Inflammatory macrophage (primary cell): ENCODE measurements at places on chromosomes 16 and 17.

GRCh38 chr17:27663936-27664605, 33.1 kb downstream of the LGALS9 start:
- no peak for DNase-seq

- no peak for DNase-seq
These were observed 15.8 kb downstream of the CYB5B start for GRCh38 chr16:69440250-69440649.

DNA sequence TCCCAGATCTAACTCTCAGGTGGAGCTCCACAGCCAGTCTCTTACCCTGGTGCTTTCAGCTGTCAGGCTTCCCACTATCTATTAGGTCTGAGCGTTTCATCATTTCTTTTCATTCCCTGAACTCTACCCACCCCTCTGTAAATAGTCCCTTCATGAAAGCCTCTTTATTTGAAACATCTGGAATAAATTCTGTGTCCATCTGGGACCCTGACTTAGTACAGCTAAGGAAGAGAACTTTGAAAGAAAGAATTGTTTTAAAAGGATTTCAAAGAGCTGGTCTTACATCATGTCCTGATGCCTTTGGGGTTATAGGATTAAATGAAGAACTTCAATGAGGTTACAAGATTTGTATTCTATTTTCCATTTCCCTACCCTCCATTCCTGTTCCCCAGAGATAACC, 388.5 kb upstream of the CA10 start:
- DNase-seq = no peak

- no peak for DNase-seq
These were observed 113.7 kb downstream of the IRX5 start for GRCh38 chr16:55044201-55044975.

DNA sequence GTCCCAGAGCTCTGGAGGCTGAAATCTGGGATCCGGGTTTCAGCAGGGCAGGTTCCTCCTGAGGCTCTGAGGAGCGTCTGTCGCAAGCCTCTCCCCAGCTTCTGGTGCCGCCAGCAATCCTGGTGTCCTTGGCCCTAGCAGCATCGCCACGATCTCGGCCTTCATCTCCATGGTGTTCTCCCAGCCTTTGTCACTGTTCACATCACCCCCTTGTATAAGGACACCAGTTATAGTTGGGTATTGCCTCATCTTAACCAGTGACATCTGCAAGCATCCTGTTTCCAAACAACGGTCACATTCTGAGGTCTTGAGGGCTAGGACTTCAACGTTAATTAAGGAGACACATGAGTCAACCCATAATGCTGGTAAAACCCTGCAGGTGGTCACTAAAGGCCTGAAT, 2.8 kb upstream of the PPP1R27 start:
- peak; percentile 93 for DNase-seq

DNA sequence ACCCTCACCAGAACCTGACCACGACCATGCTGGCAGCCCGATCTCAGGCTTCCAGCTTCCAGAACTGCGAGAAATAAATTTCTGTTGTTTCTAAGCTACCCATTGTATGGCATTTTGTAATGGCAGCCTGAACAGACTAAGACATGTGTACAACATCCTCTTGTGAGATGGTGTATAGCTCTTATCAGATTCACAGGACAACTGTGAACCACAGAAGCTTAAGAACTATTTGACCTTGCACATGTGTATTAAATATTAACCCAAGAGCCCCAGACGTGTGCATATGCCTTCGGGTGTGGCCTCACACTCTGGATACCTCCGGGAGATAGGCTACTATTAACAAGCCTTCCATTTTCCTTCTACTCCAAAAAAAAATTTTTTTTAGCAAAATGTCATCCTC, 248.9 kb downstream of the SLC39A11 start:
- no peak for DNase-seq

GRCh38 chr17:57948555-57949420, 6.4 kb downstream of the CUEDC1 start:
- peak; percentile 69 for DNase-seq

GRCh38 chr16:65125322-65125721, 3.5 kb upstream of the CDH11 start:
- no peak for DNase-seq

DNA sequence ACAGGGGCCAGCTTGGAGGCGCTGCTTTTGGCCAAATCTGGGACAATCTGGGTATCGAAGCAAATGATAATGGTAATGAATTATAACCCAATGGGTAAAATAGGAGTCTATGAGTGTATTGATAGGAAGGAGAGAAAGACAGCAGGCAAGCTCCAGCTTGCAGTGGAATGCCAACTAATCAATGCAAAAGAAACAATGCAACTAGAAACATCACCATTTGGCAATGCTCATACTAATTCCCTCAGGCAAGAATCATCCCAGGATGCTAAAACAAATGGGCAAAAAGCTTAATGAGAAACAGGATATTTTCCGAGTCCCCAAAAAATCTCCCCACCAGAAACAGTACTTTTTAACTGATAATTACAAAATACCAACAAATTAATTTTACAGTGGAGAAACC, 64.7 kb downstream of the ADCY9 start:
- no peak for DNase-seq

DNA sequence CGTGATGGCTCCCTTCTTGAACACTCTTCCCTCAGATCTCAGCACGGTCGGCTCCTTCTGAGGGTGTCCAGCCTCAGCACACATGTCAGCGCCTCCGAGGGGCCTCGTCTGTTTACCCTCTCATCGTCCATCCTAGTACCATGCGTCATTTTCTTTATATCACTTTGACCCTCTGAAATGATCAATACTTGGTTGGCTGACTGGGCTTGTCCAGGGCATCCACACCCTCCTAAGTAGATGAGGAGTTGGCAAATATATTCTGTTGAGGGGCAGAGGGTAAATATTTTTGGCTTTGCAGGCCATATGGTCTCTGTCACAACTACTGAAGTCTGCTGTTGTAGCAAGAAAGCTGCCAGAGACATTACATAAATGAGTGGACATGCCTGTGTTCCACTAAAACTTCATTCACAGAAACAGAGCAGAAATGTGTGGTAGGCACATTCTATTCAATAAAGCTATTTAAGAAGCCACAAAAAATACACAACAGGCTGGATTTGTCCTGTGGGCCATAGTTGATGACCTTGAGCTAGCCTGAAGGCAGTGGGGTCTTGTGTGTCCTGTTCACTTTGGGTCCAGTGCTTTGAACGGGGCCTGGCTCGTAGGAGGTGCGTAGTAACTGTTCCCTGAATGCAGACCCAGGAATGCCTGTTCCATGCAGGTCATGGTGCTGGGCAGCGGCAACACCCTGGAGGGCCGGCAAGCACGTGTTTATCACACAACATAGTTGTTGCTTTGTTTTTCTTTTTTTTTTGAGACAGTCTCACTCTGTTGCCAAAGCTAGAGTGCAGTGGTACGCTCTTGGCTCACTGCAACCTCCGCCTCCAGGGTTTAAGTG, 185.8 kb downstream of the SNX29 start:
- DNase-seq = no peak

GRCh38 chr16:53605831-53606400, 97.7 kb downstream of the RPGRIP1L start:
- no peak for DNase-seq

GRCh38 chr16:86471896-86472295, 38.4 kb upstream of the FOXF1 start:
- no peak for DNase-seq
